ENCODE measurements at places on chromosomes 6 and 20. TPM values are rescaled to one million over a fixed set of nuclear protein-coding genes. Genes with fewer than 3 reads are reported as not detected.
A peak's percentile ranks its signal among the peaks of the same experiment; 100 is the strongest.

The SLC52A3 gene
- 11.4 TPM for polyA plus RNA-seq

The GPR63 gene
- 0.37 TPM for polyA plus RNA-seq

The MDFI gene
- 2.3 TPM for polyA plus RNA-seq

The SLC35B2 gene
- 49.5 TPM for polyA plus RNA-seq

The TAGAP gene
- polyA plus RNA-seq = 0.45 TPM

The RFX6 gene
- not detected for polyA plus RNA-seq

The TMEM239 gene
- not detected for polyA plus RNA-seq

The TULP4 gene
- 3.3 TPM for polyA plus RNA-seq

DNA sequence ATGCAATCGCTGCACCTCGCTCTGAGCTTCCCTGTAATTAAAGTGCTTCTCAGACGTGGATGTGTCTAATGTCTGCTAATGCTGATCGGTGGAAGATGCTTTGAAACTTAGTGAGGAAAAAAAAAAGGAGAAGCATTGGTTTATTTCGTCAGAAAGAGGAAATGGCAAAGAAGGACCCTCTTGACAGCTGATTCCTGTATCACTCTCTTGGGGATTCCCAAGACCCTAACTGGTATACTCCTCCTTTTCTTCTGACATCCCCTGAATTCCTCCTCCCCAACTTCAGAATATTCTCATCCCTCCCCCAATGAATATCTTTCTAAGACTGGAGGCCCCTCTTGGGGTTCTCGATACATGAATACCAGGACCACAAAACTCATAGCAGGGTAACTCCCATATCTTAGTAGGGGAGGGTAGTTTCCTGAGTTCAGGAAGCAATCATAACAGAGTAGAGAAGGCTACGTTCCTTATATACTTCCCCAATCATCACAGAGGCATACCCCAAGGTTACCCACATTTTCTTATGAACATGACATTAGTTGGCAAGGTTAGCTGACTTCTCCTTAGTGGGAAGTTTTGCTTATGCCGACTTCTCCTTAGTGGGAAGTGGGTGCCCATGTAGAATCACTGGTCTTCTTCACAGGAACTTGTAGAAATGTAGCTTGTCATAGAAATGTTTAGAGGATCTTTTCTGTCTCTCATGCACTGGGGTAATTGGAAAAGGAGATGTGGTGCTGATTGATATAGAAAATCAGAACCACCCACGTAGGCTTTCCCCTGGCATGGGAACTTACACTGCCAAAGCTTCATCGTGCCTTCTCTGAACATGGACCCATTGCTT is 63.8 kb upstream of the ATXN1 start:
- no peak overlapping the region for H3K4me3 ChIP-seq
- no peak for DNase-seq
- no peaks in the 10 kb centered on the region for H3K27me3 ChIP-seq
- no peak overlapping the region for H3K27ac ChIP-seq
- no peaks in the 10 kb centered on the region for H3K36me3 ChIP-seq

- H3K4me3 ChIP-seq = no peak overlapping the region
- no peaks in the 10 kb centered on the region for H3K36me3 ChIP-seq
- no peaks in the 10 kb centered on the region for H3K4me1 ChIP-seq
- H3K27me3 ChIP-seq = no peaks in the 10 kb centered on the region
Observed at GRCh38 chr20:15576411-15576810, 996.8 kb downstream of the KIF16B start.

DNA sequence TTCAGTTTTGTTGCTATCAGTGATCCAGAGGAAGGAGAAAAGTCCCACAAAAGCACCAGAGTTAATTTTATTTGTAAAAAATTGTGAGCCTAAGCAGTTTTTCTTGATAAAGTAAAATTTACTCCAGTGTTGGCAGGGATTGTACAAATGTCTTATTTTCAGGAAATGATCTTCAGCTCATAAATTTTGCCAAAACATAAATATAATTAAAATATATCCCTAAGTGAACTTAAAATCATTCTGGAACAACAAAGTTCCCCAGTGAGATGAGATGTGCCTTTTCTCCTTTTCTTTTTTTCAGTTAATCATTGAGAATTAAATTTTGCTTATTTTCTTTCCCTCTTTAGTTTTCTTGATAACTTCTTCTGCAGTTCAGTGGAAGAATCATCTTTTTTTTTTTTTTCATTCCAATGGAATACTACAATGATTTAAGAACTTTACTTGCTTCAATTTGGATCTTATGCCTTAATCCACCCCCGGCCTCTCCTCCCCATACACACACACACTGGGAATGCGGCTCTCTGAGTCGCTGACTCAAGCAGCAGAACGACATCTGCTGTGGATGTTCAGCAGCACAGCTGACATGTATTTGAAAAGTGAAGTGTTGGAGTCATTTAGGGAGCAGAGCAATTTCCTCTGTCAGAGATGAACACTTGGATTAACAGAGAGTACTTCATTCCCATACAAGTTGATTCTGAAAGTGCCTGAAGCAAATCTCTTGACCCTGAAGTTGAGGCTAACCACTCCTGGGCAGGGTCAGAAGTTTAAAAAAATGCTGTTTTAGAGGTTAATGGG is 27.7 kb upstream of the LAMA4 start:
- no peak overlapping the region for H3K4me3 ChIP-seq
- H3K27ac ChIP-seq = no peak overlapping the region
- peak; percentile 86 for DNase-seq
- H3K4me1 ChIP-seq = no peaks in the 10 kb centered on the region
- no peaks in the 10 kb centered on the region for H3K36me3 ChIP-seq

DNA sequence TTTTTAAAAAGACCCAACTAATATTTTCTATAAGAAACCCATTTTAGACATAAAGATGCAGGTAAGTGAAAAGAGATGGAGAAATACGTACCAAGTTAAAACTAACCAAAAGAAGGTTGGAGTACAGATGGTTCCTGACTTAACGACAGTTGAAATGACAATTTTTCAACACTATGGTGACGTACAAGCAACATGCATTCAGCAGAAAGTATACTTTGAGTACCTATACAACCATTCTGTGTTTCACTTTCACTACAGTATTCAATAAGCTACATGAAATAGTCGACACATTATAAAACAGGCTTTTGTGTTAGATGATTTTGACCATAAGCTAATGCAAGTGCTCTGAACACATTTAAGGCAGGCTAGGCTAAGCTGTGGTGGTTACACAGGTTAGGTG is 228.9 kb downstream of the RNGTT start:
- H3K4me3 ChIP-seq = no peak overlapping the region
- no peaks in the 10 kb centered on the region for H3K4me1 ChIP-seq
- H3K27ac ChIP-seq = no peak overlapping the region
- no peaks in the 10 kb centered on the region for H3K36me3 ChIP-seq
- DNase-seq = no peak

DNA sequence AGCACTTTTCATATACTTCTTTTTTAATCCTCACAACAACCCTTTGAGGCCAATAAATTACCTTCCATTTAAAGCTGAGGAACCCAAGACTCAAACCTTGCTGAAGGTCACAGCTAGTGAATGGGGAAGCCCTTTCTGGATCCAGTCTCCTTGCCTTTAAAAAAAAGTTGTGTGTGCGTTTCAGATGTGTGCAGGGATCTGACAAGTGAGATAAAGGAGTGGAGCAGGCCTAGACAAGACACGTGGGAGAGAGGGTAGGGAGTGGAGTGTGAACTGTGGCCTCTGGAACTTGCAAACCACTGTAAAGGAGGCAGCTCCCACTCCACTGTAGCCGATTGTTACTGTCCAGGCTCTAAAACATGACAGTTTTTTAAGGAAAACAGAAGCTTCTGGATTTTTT is 1.9 kb downstream of the KLHL32 start:
- DNase-seq = peak; percentile 65
- H3K4me1 ChIP-seq = peaks cover 6% of the 10 kb centered on the region
- H3K27ac ChIP-seq = no peak overlapping the region
- H3K27me3 ChIP-seq = no peaks in the 10 kb centered on the region
- H3K4me3 ChIP-seq = no peak overlapping the region
- no peaks in the 10 kb centered on the region for H3K36me3 ChIP-seq

DNA sequence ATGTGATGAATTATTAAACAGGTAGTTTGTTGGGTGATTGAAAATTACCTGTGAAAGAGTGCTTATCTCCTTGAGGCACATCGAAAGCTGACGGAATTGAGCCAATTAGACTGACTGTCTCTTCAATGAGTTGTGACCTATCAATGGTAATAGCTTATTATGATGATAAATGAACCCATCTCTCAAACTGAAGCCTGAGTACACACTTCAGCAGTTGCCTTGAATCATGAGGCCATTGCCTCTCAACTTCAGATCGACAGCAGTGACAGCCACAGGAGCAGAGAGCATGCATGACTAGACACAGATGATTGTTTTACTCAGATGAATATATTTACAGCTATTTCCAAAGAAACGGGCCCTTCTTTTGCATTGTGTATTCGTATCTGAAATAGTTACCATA is 323.9 kb downstream of the LAMA2 start:
- H3K27ac ChIP-seq = no peak overlapping the region
- H3K4me3 ChIP-seq = no peak overlapping the region
- no peaks in the 10 kb centered on the region for H3K36me3 ChIP-seq
- H3K27me3 ChIP-seq = no peaks in the 10 kb centered on the region
- no peaks in the 10 kb centered on the region for H3K4me1 ChIP-seq

- no peak overlapping the region for H3K27ac ChIP-seq
- peaks cover 2% of the 10 kb centered on the region for H3K36me3 ChIP-seq
- no peak overlapping the region for H3K4me3 ChIP-seq
- H3K27me3 ChIP-seq = no peaks in the 10 kb centered on the region
- no peak for DNase-seq
Observed at GRCh38 chr20:33757046-33757445, 25.2 kb downstream of the ZNF341 start.

GRCh38 chr6:31546339-31546957 is at the start of gene ATP6V1G2:
Gene ATP6V1G2, minus strand, starts transcription at chr6:31546608. Its CDS starts 49 bp downstream, at chr6:31546559.
- peaks cover 14% of the 10 kb centered on the region for H3K4me1 ChIP-seq
- peaks cover 5% of the 10 kb centered on the region for H3K36me3 ChIP-seq
- H3K27ac ChIP-seq = peak within 1 kb of the TSS; percentile 73
- no peaks in the 10 kb centered on the region for H3K27me3 ChIP-seq

DNA sequence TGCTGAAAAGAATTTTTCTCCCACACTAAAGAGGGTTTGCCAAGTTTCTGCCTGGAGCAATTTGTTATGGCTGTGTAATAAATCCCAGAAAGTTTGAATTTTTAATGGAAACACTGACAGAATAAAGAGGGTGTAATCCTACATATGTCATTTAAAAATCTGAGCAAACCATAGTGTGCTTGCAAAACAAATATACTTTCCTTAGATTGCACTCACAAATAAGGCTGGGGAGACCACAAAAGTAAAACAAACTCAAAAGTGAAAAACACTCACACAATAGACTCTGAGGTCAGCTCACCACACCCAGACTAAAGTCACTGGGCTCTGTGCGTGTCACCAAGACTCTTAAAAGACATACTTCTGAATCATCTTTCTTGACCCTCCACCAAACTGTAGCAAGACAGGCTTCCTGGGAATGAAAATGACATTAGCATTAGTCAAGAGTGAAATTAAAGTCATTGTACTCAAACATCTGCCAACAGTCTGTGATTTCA is 4.8 kb upstream of the ATXN1 start:
- H3K27me3 ChIP-seq = no peaks in the 10 kb centered on the region
- H3K4me1 ChIP-seq = peaks cover 2% of the 10 kb centered on the region
- no peak overlapping the region for H3K4me3 ChIP-seq

GRCh38 chr6:123994891-123995635 is 191.4 kb downstream of the NKAIN2 start:
- DNase-seq = no peak
- no peak overlapping the region for H3K27ac ChIP-seq
- H3K36me3 ChIP-seq = no peaks in the 10 kb centered on the region
- no peaks in the 10 kb centered on the region for H3K27me3 ChIP-seq
- H3K4me3 ChIP-seq = no peak overlapping the region
